MCF 10A (cell line): ENCODE measurements at places on chromosomes 1 and 21. TPM values are rescaled to one million over a fixed set of nuclear protein-coding genes. Genes with fewer than 3 reads are reported as not detected.

HIVEP3 gene
- 0.61 and 1.2 TPM in 2 replicates for total RNA-seq

DNA sequence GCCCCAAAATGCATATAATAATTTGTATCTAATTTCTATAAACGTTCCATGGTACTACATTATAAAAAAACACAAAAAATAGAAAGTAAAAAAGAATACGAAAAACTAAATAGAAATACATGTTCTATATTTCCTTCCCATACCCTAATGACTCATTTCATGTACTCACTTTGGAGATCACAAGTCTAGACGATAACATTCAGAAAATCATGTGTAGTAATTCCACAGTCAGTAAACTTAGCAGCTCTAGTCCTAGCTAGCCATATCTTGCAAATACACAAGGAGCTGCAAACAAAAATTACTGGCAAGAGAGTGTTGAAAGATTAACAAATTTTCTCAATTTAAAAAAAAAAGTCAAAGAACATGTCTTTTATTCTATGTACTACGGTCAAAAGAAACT is 1.4 kb downstream of the GOLPH3L start:
- peaks cover 48% of the 10 kb centered on the region for H3K36me3 ChIP-seq
- peak; percentile 12 for DNase-seq
- no peak overlapping the region for H3K27ac ChIP-seq
- peaks cover 28% of the 10 kb centered on the region for H3K4me1 ChIP-seq

DNA sequence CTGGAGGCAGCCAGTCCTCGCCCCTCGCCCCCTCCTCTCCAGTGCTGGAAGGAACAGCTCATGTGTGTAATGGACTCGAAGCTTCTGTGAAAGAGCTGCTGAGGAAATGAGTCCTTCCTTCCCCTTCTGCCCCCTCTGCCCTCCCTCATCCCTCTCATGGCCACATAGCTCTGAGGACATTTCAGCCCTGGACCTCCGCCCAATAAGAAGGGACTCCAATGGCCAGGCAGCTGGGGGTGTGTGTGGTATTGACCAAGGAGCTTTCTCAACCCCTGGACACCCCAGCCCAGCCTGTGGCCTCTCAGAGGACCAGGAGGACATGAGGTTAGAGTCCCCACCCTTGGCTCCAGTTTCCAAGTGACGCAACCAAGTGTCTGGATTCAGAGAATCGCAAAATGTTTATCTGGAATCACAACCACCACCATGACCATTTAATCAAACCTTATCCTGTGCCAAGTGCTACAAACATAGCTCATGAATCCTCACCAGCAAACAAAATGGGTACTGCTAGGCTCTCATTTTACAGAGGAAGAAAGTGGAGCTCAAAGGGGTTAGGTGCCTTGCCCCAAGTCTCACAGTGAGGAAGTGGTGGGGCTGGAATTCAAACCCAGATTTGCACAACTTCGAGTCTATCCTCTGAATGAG is 47.8 kb upstream of the ECE1 start:
- DNase-seq, result peak; percentile 61
- H3K36me3 ChIP-seq, result no peaks in the 10 kb centered on the region
- H3K4me1 ChIP-seq, result peaks cover 45% of the 10 kb centered on the region

ADAM30 gene
- not detected in 2 replicates for total RNA-seq

DNA sequence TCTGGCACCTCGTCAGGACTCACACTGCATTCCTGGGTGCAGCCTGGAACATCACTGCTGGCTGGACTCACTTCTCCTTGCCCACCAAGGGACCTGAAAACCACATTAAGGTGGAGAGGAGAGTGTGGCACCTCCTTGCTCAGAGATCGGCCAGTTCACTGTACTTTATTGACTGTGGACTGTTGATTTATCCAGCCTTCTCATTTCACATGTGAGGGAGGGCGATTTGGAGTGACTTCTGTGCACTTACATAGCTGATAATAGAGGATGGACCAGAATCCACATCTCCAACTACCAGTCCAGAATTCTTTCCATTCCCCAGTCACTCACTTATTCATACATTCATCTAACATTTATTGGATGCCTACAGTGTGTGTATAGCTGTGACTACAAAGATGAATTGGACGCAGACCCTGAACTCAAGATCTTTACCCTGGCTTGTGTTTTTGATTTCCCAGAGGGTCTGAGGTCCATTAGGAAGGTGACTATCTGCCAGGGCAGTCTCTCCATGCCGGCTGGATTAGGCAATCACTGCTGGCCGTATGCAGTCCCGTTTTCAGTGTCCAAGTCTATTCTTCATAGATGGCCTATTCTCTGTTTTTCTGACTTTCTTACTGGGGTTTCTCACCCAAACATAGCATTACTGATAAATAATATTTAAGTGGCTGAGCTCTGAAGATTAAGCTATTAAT is 233.5 kb upstream of the SGIP1 start:
- H3K27me3 ChIP-seq, result no peaks in the 10 kb centered on the region
- no peak for DNase-seq
- H3K4me1 ChIP-seq, result peaks cover 31% of the 10 kb centered on the region
- H3K36me3 ChIP-seq, result no peaks in the 10 kb centered on the region
- no peak overlapping the region for H3K4me3 ChIP-seq
- H3K27ac ChIP-seq, result peak overlapping the region; percentile 96
